ENCODE measurements at places on chromosomes 12 and 14.

DNA sequence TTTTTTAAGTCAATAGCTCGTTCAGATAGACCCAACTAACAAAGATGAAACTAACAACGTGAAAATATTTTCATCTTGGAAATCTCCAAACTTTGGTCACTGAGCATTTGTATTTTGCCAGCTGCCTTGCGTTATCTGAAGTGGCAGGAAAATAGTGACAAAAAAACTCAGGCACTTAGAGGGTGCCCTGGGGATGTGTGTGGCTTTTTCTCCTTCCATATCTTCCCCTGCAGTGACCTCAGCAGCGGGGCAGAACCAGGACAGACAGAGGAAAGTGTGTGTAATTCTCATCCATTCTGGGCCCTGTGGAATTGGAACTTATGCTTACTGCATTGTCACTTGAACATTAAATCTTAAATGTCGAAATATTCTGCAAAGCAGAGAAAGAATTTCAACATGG is 152.0 kb downstream of the BCAT1 start:
- DNase-seq = no peak

DNA sequence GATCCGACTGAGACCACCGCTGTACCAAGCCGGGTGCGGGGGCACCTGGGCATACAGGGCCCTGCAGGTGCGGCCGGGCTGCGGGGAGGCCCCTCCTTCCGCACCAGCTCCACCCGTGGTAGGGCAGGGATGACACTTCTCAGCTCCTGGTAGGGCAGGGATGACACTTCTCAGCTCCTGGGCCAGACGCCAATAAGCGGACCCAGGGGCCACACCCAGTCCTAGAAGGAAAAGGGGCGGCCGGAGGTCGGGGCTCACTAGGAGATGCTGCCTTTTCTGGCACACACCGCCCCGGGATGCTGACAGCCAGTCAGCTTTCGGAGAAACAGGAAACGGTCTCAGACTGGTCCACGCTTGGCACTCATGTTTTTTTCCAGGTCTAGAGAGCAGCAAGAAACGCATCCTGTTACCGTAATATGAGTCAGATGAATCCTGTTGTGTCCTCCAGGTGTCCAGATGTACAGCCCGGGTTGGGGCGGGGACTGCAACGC is 34.8 kb downstream of the NFKBIA start:
- no peak for DNase-seq

DNA sequence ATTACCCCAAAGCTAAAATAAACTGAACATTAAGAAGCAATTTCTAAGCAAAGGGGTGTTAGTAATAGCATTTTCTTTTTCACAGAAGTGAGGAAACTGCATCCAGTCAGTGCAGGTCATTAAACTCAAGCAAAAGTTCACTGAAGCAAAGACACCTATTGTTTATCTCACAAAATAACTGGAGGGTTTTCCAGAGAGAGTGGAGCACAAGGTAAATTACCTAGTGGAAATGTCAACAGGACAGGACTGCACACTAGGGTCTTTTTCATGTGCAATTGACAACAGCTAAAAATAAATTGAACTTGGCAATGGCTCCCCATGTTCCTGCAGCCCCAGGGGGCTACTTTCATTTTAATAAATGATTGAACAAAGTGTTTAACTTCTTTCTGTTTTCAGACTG is 742.0 kb downstream of the GALC start:
- DNase-seq = no peak

DNA sequence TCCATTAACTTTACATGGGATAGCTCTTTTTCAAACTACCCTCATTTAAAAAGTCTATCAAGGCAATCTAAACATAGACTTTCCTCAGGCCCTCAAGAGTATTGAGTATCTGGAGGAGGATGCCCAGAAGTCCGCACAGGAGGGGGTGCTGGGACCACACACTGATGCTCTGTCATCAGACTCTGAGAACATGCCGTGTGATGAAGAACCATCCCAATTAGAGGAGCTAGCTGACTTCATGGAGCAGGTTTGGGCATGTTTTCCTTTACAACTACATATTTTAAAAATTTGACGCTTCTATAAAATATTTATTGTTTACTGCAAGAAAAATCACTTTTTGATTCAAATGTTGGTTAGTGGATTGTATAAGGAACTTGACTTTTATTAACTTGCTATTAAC is 93.5 kb downstream of the EP400 start:
- DNase-seq = no peak

GRCh38 chr12:26373606-26374495 is 178.5 kb downstream of the SSPN start:
- no peak for DNase-seq

- no peak for DNase-seq
Measured at GRCh38 chr12:7972734-7973456, 36.9 kb upstream of the SLC2A3 start.

GRCh38 chr14:81594012-81594411 is 60.4 kb upstream of the SEL1L start:
- DNase-seq = no peak

- DNase-seq = no peak
Measured at GRCh38 chr14:56046546-56046945, 71.7 kb upstream of the PELI2 start.

DNA sequence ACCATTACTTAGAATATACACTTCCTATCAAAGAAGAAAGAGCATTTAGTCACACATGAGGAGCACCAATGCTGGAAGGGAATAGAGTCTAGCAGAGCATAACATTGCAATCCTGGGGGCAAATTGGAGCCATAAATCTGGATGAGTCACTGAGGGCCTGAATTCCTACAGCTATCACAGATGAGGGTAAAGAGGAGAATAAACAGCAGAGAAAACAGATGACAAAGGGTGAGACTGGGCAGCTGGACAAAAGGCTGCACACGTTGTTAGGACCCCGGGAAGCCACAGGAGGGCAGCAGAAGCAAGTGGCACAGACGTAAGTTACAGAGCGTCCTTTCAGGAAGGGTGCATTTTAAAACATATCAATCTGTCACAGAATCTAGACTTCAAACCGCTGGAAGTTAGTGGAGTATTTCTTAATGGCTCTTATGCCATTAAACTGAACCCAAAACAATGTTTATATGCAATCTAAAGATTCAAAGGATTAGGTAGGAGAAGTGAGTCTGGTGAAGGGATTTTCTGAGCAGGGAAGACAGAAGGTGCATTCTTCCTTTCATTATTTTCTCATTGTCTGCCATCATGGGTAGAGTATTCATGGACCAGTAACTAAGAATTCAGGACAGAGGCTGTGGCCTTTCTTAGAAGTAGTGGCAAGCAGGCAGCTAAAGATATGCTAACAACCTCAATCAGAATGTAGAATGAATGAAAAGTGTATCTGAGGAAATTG is 159.8 kb upstream of the DAAM1 start:
- DNase-seq = no peak

DNA sequence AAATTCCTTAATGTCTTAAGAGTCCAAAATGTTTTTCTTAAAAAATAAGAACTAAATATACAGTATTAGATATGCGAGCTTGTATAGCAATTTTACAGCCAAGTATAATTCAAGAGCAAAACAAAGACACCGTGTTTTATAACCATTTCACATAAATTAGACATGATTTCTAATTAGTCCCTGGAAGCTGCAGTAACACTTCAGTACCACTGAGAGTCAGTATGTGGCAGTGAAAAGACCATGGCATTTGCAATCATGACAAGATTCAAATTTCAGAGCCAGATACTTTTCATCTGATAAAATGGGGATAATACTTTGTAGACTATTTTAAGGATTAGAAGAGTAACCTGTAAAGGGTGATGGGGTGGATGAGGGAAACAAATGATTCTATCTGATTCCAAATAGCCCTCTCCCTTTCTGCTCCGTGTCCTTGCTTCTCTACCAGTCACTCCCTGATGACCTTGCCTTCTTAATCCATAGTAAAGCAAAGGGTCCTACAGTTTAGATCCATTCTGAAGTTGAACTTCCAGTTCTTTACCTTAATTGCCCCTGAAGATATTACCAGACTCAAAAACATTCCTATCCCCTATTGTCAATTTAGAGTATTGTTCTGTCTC is 145.4 kb upstream of the ABCD2 start:
- DNase-seq = no peak

- no peak for DNase-seq
Measured at GRCh38 chr14:39956372-39956771, 524.1 kb upstream of the FBXO33 start.

DNA sequence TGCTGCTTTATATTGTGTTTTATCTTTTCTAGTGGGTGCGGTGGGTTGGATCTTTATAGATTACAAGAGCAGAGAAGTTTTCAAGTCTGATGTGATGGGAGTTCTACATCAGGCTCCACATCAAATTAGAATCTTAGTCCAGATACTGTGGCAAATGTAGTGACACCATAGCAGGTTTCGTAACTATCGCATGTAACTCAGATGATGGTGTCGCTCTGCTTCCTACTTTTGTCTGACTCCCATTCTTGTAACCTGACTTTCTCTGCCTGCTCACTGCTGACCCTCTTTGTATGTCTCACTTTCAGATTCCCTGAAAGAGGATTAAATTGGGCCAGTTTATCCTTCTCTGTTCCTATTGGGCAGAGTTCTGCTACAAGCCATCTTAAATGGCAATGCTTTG is 22.8 kb upstream of the FBXO34 start:
- DNase-seq = no peak

GRCh38 chr12:3326156-3326849 is 164.7 kb upstream of the PRMT8 start:
- no peak for DNase-seq

DNA sequence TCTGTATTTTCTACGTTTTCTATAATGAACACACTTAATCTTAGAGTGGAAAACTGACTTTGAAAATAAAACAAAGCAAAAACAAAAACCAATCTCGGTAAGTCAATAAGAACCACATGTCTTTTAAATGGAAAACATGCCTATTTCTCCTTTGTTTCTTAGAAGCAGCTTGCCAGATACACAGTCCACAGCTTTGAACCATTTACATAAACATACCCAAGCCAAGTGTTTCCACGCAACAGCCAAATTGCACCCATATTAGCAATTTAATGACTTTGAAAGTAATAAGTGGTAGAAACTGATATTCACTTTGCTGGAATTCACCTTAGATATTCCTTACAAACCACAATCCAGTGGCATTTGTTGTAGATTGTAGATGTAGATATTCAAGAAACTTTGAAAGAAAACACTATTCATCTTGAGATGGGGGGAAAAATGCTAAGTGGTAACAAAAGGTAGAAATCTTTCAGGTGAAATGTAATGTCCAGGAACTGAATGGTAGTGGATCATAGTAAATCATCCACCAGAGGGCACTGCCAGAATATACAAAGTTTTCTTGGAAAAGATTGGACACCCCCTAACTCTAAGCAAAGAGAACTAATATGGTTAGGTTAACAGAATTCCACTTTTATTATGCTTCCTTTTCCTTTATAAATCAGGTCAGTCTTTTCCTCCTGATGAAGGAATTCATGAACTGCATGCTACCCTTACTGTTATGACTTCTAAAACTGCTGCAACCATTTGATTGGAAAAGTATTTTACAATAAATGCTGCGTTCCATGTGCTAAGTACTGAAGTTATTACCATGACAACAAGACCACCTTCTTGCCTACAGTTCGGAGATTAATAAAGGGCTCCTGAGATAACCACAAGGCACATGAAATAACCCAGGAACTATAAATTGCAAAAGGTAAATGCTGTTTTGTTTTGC is 69.8 kb downstream of the RERG start:
- DNase-seq = no peak

- DNase-seq = no peak
Measured at GRCh38 chr12:69497308-69498026, 27.3 kb downstream of the FRS2 start.

GRCh38 chr12:4270831-4271716 is 2.5 kb upstream of the CCND2 start:
- no peak for DNase-seq

GRCh38 chr14:100770605-100771120 is 44.0 kb downstream of the DLK1 start:
- no peak for DNase-seq

- no peak for DNase-seq
Measured at GRCh38 chr12:120343039-120343537, 15.5 kb upstream of the PLA2G1B start.

GRCh38 chr14:81033698-81034240 is 78.3 kb downstream of the TSHR start:
- no peak for DNase-seq

- DNase-seq = no peak
Measured at GRCh38 chr14:68341411-68342212, 451.3 kb downstream of the ZFP36L1 start.

GRCh38 chr12:106498056-106498455 is 84.7 kb upstream of the RFX4 start:
- DNase-seq = no peak

DNA sequence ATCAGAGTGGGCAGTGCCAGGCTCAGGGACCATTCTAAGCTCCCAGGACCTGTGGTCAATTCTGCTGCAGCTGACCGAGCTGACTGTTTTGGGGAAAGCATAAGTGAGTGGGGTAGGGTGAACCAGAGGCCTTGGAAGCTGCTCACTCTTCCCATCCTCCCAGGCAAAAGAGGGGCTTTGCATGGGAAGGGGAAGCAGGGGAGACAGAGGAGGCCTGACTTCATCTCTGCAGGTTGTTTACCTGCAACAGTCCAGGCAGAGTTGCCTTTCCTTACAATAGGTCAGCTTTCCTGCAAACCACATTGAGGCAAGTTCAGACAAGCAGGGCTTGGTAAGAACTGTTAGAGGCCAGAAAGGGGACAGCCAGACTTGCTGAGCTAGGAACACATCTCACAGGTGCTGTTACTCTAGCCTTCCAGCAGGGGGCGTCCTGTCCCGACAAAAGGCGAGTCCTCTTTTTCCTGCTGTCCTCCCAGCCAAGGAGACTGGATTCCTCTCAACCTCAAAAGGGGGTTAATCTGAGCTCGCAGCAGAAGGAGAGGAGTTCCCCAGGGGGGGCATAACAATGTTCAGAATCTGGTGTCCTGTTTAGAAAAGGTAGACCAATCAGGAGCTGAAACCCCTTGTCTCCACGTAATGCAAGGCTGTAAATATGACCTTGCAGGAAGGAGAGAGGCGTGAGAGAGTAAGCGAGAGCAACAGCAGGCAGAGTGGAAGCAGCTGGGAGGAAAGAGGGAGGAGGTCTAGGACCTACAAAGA is 4.3 kb upstream of the DHRS2 start:
- DNase-seq = peak; percentile 86

DNA sequence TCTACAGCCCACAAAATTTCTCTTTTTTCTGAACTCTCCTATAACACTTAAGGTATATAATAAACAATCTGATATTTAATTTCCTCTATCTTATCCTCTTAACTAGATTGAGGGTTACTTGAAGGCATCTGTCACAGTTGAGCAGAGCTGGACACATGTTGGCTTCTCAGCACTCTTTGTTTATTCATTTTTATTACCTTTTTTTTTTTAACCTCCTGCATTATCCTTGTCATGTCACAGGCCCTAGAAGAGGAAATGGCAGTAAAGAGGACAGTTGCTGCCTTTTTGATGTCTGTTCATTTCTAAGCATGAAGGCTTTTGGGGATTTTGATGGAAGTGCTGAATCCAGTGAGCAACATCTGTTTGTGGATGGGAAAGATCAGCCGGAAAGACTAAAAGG is 32.5 kb upstream of the EVL start:
- no peak for DNase-seq

DNA sequence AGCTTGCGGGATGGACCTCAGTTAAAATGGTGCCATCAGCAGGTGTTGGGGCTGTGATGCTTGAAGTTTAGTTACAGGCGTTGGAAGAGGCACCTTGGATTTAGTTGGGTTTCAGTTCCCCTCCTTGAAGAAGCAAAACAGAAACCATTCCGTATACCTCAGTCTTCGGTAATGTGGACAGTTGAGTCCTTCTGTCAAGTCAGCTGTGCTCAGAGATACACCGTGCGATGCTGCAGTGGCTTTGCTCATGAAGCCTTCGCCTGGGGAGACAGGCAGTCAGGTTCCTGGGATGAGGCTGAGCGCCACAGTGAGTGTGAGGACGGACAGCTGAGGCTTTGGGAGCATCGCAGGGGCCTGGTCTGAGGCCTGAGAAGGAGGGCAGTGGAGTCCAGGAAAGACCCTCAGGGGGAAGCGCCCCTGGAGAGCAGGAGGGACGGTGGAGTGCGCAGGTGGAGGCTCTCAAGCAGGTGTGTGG is 7.4 kb downstream of the RAN start:
- no peak for DNase-seq
